8988T (cell line): ENCODE measurements at places on chromosomes 2 and 18.

DNA sequence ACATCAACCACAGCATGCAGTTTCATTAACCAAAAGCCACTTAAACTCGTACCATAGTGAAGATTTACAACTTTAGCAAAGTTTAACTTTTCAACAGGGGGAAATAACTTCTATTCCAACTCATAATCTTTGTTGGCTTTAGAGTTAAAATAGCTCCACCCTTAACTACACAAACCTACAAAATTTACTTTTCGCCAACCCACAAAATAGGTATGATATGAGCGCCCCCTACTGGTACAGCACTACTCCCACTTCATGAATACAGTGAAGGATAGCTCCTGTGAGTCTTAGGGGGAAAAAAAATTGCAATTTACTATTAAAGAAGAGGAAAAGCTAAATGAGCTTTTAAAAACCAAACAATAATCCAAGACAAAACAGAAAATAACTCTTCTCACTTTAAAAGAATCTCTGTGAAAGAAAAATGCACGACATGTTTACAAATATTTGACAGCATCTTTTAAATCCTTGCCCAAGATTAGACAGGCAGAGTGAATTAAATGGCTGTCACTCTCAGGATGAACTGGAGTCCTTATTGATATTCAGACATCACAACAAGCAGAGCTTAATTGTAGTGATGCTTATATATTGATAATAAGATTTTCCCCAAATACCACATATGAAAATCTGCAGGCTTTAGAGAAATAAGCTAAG, 32.2 kb downstream of the TMEFF2 start:
- DNase-seq: no peak

GRCh38 chr18:3689091-3689490, 239.1 kb downstream of the TGIF1 start:
- no peak for DNase-seq

DNA sequence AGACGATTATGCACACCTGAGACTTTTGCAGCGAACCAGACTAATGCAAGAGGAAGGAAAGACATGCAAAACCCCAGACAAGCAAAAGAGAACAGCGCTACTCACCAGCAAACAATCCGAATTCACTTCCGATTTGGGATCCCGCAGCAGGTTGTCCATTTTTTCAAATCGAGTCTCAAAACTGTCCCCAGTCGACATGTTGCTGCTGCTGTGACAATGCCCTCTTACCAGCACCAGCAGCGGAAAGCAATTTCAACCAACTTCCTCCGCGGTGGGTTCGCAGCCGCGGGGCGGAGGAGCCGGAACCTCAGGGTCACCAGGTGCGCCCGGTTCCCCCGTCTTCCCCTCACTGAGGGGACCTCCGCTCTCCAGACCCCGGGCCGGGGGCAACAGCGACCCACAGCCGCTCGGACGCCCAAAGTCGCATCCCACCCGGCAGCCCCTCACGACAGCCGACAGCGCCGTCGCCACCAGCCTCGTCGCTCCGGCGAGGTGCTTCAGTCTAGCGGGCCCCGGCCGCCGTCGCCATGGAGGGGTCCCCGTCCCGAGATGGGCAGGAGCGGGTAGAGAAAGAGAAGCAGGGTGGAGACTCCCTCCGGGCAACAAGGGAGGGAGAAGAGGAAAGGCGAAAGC, 784 bp downstream of the ROCK1 start:
- DNase-seq: no peak

DNA sequence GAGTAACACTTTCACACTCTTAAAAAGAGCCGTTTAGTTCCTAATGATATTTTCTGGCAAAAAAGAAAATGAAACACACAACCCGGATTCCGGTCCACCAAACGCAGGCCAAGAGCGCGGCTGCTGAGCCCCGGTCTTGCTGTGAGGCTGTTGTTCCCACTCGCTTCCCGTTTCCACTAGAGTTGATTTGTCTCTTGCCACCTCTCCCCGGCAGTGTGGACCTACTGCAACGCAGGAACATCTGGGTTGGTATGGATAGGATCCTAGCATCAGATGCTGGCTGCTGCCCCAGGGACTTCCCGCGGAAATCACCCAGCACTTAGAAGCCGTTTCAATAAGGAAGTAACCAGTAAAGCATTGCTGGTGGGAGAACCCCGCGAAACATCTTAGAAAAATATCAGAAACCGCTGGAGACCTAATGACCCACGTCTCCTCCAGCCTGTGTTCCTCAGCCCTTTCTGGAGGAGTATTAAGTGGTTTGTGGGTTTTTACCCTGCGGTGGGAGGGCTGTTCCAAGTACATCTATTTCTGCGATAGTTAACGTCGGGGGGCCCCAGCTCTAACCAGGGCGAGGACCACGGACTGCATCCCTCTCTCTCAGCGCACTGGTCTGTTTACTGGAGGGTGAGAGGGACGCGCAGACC, 939 bp downstream of the DOCK10 start:
- peak; percentile 12 for DNase-seq

DNA sequence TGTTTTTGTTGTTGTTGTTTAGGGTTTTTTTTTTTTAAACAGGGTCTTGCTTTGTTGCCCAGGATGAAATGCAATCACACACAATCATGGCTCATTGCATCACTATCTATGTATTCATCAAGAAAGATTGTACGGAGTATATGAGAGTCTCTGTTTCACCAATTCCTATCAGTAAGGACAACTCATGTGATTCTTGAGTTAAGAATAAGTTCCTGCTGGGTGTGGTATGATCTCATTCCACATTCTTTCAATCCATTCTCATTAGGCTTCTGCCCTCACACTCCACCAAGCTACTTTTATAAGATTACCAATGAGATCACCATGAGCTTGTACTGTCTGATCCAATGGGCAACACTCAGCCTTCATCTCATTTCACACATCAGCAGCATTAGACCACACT, 9.1 kb upstream of the AP1S3 start:
- no peak for DNase-seq

- no peak for DNase-seq
Measured at GRCh38 chr2:100214265-100214971, 72.0 kb upstream of the AFF3 start.

DNA sequence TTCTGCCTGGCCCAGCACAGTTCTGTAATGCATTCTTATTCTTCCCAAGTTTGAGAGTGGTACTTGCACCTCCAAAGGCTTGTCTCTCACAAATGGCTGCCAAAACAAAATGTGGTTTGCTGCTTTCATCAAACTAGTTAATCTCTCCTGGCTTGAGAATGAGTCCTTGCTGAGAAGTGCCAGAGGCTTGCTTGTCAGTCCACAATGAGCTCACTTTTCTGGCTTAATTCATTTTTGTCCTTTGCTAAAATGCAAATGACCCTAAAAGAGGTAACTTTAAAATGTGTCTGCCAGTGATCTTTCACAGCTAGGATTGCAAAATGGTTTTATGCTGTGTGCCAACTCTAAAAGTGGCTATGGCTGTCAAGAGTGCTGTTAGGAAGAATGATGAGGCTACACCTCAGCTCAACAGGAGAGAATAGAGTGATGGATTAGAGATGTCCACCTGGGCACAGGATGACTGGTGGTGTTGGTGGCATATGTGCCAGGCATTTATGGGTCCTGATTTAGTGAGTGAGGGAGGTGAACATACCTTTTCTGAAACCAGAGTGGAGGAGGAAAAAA, 291.2 kb upstream of the HNMT start:
- no peak for DNase-seq

DNA sequence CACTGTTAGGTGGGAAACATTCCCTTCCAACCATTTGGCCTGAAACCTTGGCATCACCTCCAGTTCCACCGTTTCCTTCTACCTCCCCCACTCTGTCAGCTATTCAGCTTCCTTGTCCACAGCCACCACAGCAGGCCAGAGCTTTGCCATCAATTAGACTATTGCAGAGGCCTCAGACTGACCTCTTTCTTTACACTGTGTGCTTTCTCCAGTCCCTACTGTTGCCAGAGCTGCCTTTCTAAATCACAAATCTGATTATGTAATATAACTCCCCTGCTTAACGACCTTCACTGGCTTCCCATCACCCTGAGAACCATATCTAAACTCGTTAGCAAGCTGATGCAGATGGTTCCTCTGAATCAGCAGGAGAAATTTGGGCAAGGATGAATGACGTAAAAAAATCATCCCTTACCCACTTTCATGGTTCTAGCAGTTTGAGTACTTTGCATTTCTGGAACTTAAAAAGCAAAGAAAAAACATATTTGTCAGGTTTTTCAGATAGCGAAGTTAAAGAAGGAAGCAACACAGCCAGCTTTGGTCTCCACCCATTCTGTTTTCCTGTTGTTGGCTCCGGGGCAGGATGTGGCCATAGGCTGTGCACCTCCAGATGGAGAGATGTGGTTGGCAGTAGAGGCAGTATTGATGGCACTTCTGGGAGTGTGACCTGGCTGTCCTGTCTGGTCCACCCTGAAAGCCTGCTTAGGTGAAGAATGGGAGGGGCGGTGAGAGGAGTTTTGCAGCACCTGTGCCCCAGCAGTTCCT, 422.1 kb downstream of the PARD3B start:
- DNase-seq: no peak

DNA sequence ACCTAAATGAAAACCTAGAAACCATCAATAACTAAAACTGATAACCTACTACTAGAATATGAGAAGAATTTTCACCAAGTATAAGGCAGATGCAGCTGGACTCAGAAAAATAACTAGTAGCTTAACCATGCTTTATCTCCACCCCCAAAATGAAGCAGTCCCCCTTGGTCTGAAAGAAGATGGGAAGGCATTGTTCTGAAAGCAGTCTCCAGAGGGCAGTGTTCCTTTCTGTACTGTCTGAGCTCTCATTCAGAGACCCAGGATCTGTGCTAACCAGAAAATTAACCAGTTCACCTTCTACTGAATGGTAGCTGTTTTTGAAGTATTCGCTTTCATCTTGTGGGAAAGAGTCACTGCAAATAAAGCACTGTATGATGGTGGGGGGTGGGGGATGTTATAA, 273.0 kb downstream of the PDE11A start:
- no peak for DNase-seq

DNA sequence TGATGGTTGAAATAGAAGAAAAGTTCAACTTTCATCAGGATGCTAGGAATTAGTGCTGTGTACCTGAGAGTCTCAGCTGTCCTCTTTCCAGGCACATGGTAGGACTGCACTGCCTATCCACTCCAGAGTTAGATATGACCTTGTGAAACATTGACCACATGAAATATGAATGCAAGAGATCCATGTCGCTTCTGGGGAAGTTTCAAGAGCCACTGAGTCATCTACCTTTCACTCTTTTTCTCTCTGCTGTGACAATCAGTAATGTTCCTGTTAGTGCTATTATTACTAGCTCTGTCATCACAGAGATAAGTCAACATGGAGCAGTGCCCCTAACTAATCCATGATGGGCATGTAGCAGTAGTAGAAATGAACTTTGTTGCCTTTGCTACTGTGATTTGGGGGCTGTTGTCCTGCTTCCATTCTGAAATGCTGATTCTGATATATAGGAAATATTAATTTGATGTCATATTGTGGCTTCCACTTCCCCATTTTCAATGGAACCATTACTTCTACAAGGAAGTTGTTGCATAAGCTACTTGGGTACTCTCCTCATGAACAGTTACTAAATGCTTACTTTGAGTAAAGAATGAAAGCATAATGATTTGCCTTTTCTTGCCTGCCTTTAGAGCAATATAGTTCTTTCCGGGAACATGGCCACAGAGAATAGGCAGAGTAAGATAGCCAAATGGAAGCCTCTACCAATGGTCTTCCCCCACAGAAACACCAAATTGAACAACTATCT, 192.8 kb upstream of the ZNF521 start:
- no peak for DNase-seq

GRCh38 chr2:96763511-96764252, 3.0 kb downstream of the CNNM4 start:
- DNase-seq: peak; percentile 82

DNA sequence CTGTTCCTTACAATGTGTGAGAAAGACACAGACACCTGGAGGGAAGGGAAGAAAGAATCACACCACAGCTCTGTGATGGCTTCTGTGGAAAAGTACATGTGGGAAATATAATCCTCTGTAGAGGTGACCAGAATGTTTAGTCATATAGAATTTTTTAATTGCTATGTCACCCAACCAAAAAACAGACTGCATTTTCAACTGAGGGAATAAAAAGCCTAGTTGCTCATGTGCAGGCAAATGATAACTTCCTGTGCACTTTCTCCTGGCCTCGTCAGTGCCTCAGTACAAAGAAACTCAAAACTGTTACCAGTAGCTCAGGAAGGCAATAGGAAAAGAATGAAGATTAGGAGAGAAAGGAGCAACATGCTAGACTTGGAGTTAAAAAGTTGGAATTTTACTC, 326.8 kb downstream of the OSR1 start:
- no peak for DNase-seq

GRCh38 chr2:15472133-15472532, 89.0 kb downstream of the NBAS start:
- DNase-seq: peak; percentile 21

- no peak for DNase-seq
Measured at GRCh38 chr2:137969418-137969765, 5.1 kb downstream of the HNMT start.

DNA sequence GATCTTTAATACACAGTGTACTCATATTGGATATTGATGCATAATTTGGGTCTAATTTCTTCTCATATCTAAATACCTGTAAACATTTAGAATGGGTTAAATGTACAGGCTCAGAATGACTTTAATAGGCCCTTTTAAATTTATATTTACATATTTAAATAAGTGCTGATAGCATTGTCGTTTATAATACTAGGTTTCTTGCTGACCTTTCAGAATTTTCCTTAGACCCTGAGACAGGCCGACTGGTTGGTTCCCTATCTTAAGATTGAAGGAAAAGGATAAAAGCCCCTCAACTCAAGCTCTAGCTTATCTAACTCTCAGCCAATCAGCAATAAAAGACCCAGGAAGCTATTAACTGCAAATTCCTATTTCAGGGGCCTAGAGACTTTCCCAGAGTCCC, 67.8 kb upstream of the HNMT start:
- no peak for DNase-seq

GRCh38 chr2:120750488-120751210, 15.0 kb downstream of the GLI2 start:
- DNase-seq: no peak

DNA sequence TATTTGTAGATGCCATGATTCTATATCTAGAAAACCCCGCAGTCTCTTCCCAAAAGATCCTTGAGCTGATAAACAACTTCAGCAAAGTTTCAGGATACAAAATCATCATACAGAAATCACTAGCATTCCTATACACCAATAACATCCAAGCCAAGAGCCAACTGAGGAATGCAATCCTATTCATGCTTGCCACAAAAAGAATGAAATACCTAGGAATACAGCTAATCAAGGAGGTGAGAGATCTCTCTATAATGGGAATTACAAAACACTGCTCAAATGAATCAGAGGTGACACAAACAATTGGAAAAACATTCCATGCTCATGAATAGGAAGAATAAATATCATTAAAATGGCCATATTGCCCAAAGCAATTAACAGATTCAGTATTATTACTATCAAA, 551.4 kb upstream of the SLC39A10 start:
- no peak for DNase-seq
